ENCODE measurements at places on chromosomes 2 and 18. TPM values are rescaled to one million over a fixed set of nuclear protein-coding genes. Genes with fewer than 3 reads are reported as not detected.

- no peaks in the 10 kb centered on the region for H3K27me3 ChIP-seq
- no peaks in the 10 kb centered on the region for H3K36me3 ChIP-seq
- H3K4me1 ChIP-seq = peaks cover 43% of the 10 kb centered on the region
- no peak overlapping the region for H3K4me3 ChIP-seq
These were observed 111.3 kb downstream of the HDAC4 start for GRCh38 chr2:239289545-239289944.

GRCh38 chr2:58925676-58926081 is 684.6 kb upstream of the FANCL start:
- no peak overlapping the region for H3K27ac ChIP-seq
- H3K4me1 ChIP-seq = peaks cover 49% of the 10 kb centered on the region
- H3K4me3 ChIP-seq = no peak overlapping the region
- peaks cover 6% of the 10 kb centered on the region for H3K36me3 ChIP-seq
- no peak for DNase-seq

DNA sequence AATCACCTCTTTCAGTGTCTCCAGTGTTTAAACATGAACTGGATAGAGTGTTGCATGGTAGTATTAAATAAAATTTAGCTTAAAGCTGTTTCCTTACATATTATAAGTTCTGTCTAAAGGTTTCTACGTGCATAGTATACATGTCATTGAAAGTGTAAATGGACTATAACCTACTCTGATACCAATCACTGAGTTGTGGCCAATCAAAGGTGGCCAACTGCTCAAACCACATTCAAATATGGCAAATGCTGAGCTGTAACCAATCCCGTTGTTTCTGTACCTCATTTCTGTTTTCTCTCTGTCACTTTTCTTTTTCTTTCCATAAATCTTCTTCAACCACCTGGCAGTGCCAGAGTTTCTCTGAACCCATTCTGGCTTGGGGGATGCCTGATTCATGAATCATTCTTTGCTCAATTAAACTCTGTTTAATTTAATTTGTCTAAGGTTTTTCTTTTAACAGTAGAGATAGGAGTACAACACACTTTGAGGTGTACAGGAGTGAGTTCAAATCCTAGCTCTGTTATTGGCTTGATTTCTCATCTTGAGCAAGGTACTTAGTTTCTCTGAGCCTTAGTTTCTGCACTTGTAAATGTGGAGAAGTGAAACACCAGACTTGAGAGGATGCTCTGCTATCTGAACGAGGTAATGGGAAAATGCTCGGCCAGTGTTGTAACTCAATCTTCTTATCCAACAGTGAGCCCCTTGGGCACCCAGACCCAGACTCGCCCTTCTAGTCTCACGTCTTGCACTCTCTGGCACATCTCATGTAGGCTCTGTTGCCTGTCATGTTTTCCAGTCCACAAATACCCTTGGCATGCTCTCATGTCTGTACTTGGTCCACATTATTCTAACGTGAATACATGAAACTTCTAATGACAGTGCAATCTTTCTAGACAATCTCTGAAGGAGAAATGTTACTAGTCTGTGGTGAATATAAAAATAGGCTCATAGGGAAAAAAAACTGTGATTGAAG is 228.0 kb downstream of the PIK3C3 start:
- H3K27me3 ChIP-seq = no peaks in the 10 kb centered on the region
- no peak for DNase-seq
- no peak overlapping the region for H3K4me3 ChIP-seq
- H3K36me3 ChIP-seq = no peaks in the 10 kb centered on the region
- no peak overlapping the region for H3K27ac ChIP-seq
- peaks cover 12% of the 10 kb centered on the region for H3K4me1 ChIP-seq

- DNase-seq = no peak
- no peaks in the 10 kb centered on the region for H3K4me1 ChIP-seq
- no peak overlapping the region for H3K27ac ChIP-seq
- no peaks in the 10 kb centered on the region for H3K27me3 ChIP-seq
- no peak overlapping the region for H3K4me3 ChIP-seq
- H3K36me3 ChIP-seq = peaks cover 40% of the 10 kb centered on the region
These were observed 14.7 kb downstream of the ZNF142 start for GRCh38 chr2:218644721-218645120.

DNA sequence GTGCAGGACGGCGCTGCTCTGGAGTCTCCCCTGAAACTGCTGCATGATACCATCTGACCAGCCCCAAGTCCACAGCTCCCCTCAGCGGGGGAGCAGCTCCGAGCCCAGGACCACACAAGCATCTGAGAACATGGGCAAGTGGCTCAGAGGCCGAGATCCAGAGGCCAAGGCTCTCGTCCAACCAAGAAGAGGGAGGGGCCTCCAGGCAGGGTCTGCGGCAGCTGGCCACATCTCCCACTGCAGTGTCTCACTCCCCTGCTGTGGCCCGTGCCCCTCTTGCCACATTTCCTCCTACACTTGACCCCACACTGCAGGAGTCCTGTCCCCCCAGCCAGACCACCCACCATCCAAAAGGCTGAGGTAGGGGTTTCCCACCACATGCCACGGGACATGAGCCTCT is 50.2 kb downstream of the TFCP2L1 start:
- no peaks in the 10 kb centered on the region for H3K36me3 ChIP-seq
- no peak overlapping the region for H3K4me3 ChIP-seq
- no peak for DNase-seq
- peaks cover 8% of the 10 kb centered on the region for H3K27me3 ChIP-seq

DNA sequence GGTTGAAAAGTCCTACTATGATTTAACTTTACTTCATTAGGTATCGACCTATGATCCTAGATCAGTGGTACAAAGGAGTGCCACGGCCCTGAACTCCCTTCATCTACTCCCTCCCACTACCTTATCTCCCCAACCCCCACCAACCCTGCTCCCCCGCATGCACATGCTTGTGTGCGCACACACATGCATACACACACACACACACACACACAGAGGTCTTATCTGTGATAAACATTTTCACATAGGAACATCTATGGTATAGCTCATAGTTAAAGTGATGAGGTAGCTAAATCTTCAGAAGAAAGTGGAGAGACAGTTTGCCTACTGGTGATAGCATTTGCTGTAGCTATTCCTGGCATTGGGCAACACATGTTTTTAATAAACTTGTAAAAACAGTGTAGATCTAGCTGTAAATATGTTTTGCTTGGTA is 471.3 kb downstream of the ZEB2 start:
- DNase-seq = no peak
- no peak overlapping the region for H3K4me3 ChIP-seq
- H3K27ac ChIP-seq = no peak overlapping the region

DNA sequence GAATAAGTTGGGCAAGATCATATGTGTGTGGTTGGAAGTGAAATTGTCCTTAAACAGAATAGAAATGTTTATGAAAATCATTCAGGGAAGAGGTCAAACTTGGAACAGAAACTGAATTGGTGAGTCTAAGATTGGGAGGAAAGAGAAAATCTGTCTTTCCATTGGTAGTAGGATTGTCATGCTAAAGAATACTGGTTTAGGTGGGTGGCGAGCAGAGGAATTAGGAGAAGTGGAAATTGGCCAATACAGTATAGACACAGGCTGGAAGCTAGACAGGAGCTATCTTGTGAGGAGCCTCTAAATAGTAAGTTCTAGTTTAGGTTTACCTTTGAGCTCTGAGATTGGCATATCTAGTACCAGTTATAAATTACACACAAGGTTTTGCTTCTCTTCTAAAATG is 80.9 kb upstream of the KYNU start:
- H3K27ac ChIP-seq = no peak overlapping the region
- no peak overlapping the region for H3K4me3 ChIP-seq
- no peaks in the 10 kb centered on the region for H3K27me3 ChIP-seq
- DNase-seq = no peak
- no peaks in the 10 kb centered on the region for H3K36me3 ChIP-seq

CDK15 gene
- total RNA-seq = 6.8 TPM

GRCh38 chr2:70978341-70979179 is at the start of gene ANKRD53:
Gene ANKRD53, plus strand, starts transcription at chr2:70978630. Its CDS starts 16 bp downstream, at chr2:70978646.
- H3K4me1 ChIP-seq = peaks cover 26% of the 10 kb centered on the region
- H3K4me3 ChIP-seq = peak within 1 kb of the TSS; percentile 82
- H3K27me3 ChIP-seq = peaks cover 8% of the 10 kb centered on the region
- DNase-seq = peak; percentile 52

DNA sequence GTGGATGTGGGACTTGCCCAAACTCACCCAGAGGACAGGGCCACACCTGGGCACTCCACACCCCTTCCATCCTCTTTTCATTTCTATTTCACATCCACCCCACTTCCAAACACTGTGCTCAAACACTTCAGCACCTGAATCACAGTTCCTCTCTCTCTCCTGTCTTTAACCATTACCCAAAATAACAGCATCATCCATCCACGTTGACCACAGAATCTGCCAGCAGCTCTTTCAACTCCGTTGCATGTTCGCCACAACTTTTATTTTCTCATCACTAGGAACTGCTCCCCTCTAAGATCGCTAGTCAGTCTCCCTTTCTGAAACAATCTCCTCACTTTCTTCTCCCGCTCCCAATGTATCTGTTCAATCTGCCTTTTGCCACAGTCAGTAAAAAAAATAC is 121.6 kb upstream of the HNRNPA3 start:
- peaks cover 3% of the 10 kb centered on the region for H3K27me3 ChIP-seq
- no peak overlapping the region for H3K4me3 ChIP-seq
- H3K4me1 ChIP-seq = peaks cover 7% of the 10 kb centered on the region
- H3K36me3 ChIP-seq = no peaks in the 10 kb centered on the region
- no peak for DNase-seq

GRCh38 chr18:2612996-2613395 is 41.6 kb downstream of the NDC80 start:
- no peaks in the 10 kb centered on the region for H3K27me3 ChIP-seq
- no peak overlapping the region for H3K27ac ChIP-seq
- peaks cover 23% of the 10 kb centered on the region for H3K36me3 ChIP-seq

ASB18 gene
- not detected for total RNA-seq

DNA sequence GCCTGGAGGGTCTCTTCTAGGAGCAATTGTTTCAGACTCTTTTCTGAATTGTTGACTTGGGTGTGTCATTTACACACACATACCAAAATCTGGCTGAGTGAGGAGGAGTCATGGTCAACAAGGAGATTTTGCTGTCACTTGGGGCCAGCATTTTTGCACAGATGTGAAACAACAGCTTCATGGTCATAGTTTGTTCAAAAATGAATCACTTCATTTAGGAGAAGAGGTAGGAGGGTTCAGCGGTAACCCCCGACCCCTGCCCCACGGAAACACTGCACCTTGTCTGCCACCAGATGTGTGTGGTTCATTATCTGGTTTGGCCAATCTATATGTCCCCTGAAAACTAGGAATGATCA is 42.2 kb downstream of the LBH start:
- H3K27ac ChIP-seq = peak overlapping the region; percentile 67
- H3K27me3 ChIP-seq = no peaks in the 10 kb centered on the region
- no peaks in the 10 kb centered on the region for H3K36me3 ChIP-seq
- H3K4me3 ChIP-seq = no peak overlapping the region

DNA sequence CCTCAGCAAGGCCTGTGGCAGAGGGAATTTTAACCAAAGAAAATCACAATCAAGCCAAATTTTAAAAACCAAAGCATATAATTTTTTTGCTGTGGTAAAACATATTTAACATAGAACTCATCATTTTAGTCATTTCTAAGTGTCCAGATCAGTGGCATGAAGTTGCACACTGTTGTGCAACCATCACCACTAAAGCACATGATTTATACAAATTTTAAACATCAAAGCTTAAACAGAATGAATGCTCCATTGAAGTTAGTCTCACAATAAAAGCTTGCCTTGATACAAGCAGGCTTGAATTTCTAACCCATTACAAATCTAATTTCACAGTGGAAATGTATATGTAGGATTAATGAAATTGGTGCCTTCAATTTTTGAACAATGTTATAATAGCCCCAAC is 31.2 kb downstream of the FTCDNL1 start:
- no peak for DNase-seq
- no peak overlapping the region for H3K27ac ChIP-seq
- peaks cover 2% of the 10 kb centered on the region for H3K27me3 ChIP-seq
- no peaks in the 10 kb centered on the region for H3K36me3 ChIP-seq
- peaks cover 3% of the 10 kb centered on the region for H3K4me1 ChIP-seq

DNA sequence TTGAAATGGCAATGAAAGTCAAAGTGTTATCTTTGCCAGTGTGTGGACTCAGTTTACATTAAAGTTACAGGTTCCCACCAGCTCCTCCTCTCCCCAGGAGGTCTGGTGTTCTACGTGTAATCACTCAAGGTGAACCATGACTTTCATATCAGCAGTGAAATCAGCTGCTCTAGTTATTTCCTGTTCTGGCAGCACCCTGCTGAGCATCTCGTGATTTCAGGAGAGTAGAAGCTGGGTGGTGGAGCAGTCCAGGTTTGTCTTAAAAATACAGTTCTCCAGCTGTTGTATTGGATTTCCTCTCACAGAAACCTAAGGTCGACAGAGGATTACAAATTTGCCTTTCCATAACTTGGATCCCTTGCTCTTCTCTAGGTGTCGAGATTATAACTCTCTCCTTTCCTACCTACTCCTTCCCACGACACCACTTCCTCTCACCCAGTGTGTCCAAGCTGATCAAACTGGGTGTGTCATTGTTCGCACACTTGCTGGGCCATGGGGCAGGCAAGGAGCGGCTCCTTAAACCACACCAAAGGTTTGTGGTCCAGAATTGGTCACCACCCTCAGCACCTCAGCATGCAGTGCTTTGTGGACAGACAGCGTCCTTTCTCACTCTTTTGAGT is 13.0 kb upstream of the ARHGAP25 start:
- no peak for DNase-seq
- no peak overlapping the region for H3K4me3 ChIP-seq
- no peak overlapping the region for H3K27ac ChIP-seq
- H3K27me3 ChIP-seq = peaks cover 3% of the 10 kb centered on the region

GRCh38 chr2:120044336-120044735 is 31.5 kb downstream of the EPB41L5 start:
- peaks cover 60% of the 10 kb centered on the region for H3K36me3 ChIP-seq
- no peak overlapping the region for H3K4me3 ChIP-seq
- no peak for DNase-seq

CD207 gene
- not detected for total RNA-seq

ASIC4 gene
- total RNA-seq = 1.4 TPM

- DNase-seq = no peak
- no peaks in the 10 kb centered on the region for H3K27me3 ChIP-seq
- H3K36me3 ChIP-seq = peaks cover 38% of the 10 kb centered on the region
- no peak overlapping the region for H3K4me3 ChIP-seq
- no peaks in the 10 kb centered on the region for H3K4me1 ChIP-seq
These were observed 17.9 kb downstream of the ANKMY1 start for GRCh38 chr2:240539906-240540305.

DNA sequence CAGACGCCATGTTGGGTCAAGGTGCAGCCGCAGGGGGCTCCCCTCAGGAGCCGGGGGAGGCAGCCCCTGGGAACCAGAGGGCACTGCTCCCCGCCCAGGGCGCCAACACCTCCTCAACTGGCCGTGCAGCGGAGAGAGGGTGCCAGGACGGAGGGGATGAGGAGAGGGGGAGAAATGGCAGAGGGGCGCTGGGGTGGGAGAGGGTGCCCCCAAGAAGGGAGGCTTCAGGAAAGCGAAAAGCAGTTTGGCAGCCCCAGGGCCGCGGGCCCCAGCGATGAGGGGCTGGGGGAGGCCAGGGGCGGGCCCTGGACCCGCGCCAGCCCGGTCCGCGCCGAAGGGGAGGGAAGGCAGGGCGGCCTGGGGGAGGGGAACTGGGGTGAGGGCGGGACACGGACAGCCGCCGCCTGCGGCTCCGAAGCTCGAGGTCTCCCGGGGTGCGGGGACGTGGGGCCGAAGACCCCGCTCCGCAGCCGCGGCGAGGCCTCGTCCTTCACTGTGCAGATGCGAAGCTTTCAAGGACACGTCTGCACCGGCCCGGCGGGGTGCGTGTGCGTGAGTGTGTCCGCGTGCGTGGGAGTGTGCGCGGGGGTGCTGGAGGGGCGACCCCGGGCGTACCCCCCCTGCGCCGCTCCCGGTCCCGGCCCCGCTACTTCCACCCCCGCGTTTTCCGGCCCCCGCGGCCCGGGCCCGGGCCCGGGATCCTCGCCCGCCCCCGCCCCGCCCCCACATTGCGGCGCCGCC is 1.4 kb downstream of the DNMT3A start:
- peaks cover 34% of the 10 kb centered on the region for H3K4me1 ChIP-seq
- H3K27ac ChIP-seq = no peak overlapping the region
- H3K36me3 ChIP-seq = peaks cover 3% of the 10 kb centered on the region
- H3K4me3 ChIP-seq = peak overlapping the region; percentile 73
- DNase-seq = no peak

Measured in mesothelial cell of epicardium (in vitro differentiated cells).